ENCODE measurements at places on chromosomes 16 and 17.

DNA sequence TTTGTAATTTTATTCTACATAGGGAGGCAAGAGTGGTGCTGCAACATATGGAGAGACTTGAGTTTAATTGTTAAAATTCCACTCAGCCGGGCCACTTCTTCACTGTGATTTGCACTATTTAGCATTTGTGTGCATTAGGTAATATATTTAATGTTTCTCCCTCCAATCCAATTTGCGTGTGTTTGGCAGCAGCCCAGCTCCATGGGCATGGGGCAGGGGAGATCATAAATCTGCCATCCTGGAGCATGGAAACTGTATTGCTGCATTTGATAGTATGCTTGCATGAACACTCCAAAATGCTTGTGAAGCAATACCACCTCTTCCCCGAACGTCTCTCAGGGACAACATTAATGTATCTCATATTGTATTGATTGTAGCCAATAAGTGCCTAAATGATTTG lies 339.1 kb upstream of the RBFOX1 start:
- DNase-seq = no peak

- no peak for DNase-seq
Observed at GRCh38 chr17:75105126-75106080, 4.4 kb upstream of the ARMC7 start.

GRCh38 chr17:41415411-41415810 lies 9.0 kb downstream of the KRT37 start:
- no peak for DNase-seq

- no peak for DNase-seq
Observed at GRCh38 chr17:72432881-72433280, 312.1 kb downstream of the SOX9 start.

DNA sequence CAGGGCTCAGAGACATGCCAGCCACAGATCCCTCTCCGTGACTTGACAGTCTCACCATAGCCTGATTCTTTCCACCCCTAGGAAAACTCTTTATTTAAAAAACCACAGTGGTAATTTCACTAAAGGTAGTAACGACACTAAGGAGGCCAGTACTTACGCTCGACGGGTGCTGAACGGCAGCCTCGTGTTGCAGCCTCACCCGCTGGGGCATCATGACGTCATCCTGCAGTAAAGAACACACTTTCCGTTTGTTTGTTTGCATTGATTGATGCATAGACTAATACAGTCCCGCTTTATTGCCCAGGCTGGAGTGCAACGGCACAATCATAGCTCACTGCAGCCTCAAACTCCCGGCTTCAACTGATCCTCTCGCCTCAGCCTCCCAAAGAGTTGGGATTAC lies 65.1 kb upstream of the METRNL start:
- DNase-seq = no peak

DNA sequence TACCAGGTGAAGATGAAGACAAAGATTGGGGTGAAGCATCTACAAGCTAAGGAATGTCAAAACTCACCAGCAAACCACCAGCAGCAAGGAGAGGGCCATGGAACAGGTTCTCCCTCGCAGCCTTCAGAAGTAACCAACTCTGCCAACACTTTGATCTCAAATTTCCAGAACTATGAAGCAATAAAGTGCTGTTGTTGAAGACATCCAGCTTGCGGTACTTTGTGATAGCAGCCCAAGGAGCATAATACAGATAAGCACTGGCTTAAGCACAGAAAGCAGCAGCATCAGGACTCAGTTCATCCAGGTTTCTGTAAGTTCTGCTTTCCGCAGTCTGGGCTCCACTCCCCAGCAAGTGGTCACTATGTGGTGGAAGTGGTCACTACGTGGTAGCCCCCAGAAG lies 16.0 kb upstream of the CDRT4 start:
- no peak for DNase-seq

GRCh38 chr16:29761882-29762281 lies 16.1 kb upstream of the C16orf54 start:
- DNase-seq = no peak

DNA sequence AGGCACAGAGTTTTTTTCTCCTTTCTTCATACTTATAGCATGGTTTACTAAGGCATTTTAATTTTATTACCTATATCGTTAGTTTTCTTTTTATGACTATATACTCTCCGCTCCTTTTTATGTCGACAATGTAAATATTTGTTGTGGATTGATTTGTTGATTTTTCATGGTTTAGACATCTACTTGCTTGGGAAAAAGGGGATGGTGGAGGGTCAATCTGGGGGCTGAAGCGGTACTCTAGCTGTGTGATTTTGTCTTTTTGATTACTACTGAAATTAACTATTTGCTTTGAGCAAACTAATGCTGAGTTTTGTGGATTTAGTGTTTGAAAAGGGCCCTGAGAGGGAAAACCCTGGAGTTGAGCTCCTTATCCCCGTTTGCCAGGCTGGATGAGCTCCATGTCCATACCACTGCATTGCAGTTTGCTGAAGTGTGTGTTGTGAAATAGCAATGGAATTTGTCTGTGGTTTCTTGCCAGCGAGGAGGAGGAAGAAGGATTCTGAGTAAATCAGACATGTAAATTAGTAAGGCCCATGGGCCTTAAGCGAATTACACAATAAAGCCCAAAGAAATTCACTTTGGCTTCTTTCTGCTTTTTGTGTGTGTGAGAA lies 72.0 kb downstream of the FTO start:
- DNase-seq = peak; percentile 86

DNA sequence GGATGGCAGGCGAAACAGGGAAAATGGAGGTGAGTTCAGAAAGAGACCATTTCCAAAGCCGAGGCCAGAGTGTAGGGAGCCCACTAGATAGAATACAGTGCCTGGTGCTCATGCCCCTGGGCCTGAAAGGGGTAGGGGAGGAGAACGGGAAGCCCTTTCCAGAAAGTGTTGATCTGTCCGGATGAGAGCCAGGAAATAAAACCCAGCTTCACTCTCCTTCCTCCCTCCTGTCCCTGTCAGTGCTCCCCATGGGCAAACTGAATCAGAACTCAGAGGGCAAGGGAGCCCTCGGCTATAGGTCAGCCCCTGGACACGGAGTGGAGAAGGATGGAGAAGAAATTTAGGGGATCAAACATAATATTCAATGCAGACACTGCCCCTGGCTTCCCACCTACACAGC lies 57.7 kb upstream of the RPL38 start:
- no peak for DNase-seq

DNA sequence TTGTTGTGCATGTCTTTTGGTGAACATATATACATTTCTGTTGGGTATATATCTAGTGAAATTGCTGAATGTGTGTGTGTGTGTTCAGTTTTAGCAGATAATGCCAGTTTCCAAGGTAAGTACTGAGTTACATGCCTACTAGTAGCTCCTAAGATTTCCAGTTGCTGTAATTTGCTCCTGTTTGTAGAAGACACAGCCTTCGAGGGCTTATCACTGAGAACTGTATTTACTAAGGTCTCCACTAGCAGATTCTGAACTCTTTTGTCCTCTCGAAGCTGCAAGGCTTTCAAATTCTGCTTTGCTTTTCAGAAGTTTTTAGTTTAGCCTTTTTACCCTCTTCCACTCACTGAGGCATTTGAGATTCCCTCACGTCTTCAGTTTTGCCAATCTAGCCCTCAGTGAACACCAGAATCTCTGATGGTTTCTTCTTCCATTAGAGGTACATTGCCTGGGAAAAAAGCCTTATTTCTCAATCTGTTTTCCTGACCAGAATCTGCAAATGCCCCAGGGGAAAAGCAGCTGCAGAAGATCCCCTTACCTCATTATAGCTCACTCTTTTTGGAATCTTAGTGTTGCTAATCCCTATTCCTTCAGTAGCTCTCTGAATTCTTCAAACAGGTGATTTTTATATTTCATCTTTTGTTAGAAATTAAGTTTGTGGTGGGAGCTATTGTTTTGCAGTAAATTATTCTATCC lies 52.9 kb downstream of the NF1 start:
- no peak for DNase-seq

GRCh38 chr16:78365366-78365765 lies 265.9 kb downstream of the WWOX start:
- no peak for DNase-seq

DNA sequence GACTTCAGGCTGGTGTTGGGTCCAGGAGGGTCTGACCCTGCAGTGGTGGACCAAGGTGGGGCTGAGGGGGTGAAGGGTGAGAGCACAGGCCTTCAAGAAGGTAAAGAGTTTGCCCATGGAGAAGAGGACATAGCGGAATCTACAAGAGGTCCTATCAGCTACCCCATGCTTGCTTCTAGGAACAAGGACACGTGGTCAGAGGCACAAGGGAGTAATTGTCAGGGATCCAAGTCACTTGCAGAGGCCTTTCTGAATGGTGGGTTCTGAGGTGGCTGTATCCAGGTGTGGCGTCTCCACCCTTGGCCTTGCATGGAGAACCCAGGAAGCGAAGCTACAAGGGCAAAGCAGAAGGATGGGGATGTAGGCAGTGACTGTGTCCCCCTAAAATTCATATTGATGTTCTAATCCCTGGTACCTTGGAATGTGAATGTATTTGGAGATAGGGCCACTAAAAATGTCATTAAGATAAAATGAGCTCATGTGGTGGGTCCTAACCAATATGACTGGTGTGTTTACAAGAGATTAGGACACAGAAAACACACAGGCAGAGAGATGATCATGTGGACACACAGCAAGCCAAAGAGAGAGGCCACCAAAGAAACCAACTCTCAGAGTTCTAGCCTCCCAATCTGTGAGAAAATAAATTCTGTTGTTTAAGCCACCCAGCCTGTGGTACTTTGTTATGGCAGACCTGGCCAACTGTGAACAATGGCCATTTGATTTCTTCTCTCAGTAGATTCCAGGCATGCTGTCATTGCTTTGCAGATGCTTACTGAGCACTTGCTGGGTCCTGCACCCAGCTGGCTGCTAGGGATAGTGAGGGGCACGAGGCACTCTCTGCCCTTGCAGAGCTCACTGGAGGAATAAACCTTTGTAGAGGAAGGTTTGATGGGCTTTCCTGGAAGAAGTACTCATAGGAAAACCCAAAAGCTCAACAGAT lies 75.8 kb downstream of the UTP18 start:
- no peak for DNase-seq

GRCh38 chr16:35506018-35506897 lies 2046.8 kb downstream of the TP53TG3F start:
- no peak for DNase-seq

DNA sequence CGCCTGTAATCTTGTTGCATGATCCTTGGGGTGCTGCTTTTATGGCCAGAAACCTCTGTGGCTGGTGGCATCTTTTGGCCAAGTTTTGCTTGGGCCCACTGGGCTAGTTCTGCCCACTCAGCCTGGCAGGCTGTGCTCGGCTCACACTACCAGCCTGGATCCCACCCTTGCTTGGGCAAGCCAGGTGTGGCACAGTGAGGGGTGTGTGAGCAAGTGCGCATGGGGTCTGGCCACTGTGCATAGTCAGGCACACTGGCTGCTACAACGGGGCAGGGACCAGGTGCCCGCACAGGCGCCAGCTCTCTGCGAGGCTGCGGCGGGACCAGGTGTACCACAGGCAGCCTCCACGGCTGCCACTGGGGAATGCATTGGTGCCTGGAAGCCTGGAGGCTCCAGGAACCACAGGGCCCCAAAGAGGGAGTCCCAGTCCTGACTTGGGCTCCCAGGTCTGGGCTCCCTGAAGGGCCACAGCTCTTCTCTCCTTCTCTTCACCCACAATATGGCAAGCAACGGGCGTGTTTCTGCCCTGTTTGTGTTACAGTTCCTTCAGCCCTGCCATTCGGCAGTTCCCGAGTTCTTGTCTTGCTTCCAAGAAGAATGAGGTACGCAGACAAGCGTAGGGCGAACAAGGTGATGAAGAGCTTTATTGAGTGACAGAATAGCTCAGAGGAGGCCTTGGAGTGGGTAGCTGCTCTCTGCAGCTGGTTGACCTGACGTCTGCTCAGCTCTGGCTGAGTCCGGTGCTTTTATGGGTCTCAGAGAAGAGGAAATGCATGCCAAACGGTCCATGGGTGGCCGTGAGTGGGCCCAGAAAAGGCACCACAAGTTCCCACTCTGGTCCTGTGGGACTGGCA lies 26.7 kb upstream of the PRM1 start:
- no peak for DNase-seq

DNA sequence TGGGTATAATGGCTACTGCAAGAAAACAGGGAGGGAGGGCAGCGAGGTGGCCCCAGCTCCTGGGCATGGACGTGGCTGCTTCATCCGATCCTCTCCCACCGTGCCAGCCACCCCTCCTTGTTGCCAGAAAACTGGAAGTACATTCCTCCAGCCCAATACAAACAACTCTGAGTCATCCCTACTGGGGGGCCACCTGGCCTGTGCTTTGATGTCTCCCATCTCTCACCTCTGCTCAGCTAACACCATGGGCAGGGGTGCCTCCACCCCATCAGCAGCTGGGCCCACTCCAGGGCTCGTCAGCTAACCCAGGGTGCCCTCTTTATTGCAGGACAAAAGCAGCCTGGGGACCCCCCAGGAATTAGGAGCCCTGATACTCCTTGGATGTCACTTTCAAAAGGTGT lies 2.0 kb downstream of the RHBDF2 start:
- DNase-seq = no peak

DNA sequence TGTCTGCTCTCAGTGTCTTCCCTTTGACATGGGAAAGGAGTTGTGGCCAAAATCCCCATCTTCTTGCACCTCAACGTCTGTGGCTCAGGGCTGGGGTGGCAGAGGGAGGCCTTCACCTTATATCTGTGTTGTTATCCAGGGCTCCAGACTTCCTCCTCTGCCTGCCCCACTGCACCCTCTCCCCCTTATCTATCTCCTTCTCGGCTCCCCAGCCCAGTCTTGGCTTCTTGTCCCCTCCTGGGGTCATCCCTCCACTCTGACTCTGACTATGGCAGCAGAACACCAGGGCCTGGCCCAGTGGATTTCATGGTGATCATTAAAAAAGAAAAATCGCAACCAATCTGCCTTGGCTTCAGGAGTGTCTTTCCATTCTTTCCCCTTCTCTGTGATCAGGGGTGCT lies 918 bp upstream of the MRM1 start:
- DNase-seq = no peak

- DNase-seq = no peak
Observed at GRCh38 chr17:73446617-73447016, 134.8 kb upstream of the CDC42EP4 start.

- no peak for DNase-seq
Observed at GRCh38 chr17:11340803-11341202, 99.8 kb downstream of the SHISA6 start.

DNA sequence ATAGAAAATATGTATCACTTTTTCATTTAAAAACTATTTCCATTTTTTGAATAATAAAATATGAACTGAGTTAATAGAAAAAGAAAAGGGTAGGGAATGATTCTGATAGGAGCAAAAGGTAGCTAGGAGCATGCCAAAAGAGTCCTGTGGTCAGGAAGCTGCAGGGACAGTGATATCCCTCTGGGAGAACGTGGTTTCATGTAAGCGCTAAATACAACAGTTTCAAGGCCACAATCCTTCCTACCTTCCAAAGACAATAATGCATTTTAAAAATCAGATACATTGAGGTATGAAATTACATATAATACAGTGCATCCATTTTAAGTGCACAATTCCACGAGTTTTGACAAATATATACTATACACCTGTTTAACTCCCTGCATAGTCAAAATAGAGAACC lies 55.8 kb downstream of the CCDC182 start:
- DNase-seq = no peak

GRCh38 chr16:67400901-67401300 lies 7.6 kb upstream of the TPPP3 start:
- no peak for DNase-seq

GRCh38 chr16:22402191-22402590 lies 27.8 kb upstream of the CDR2 start:
- DNase-seq = no peak

- DNase-seq = no peak
Observed at GRCh38 chr16:85390511-85391174, 222.5 kb upstream of the GSE1 start.

All from non-pigmented ciliary epithelial cell (primary cell).